SK-N-DZ (cell line): ENCODE measurements at places on chromosomes 11 and 22.

GRCh38 chr22:49725516-49725915 lies 102.2 kb downstream of the BRD1 start:
- no peak for DNase-seq

DNA sequence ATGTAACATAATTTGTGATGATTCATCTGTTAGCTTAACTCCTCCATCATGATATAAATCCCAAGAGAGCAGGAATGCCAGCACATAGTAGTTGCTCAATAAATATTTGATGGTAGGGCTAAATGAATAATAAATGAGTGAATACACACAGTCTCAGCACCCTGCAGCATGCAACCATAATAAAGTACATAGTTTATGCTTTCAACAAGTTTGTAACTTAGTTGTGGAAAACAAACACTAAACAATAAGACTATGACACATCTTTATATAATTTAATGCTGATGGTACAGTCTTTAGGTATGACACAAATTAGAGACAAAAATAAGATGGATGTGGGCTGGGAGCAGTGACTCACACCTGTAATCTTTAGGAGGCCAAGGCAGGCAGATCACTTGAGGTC lies 3.8 kb downstream of the ALKBH8 start:
- no peak for DNase-seq

DNA sequence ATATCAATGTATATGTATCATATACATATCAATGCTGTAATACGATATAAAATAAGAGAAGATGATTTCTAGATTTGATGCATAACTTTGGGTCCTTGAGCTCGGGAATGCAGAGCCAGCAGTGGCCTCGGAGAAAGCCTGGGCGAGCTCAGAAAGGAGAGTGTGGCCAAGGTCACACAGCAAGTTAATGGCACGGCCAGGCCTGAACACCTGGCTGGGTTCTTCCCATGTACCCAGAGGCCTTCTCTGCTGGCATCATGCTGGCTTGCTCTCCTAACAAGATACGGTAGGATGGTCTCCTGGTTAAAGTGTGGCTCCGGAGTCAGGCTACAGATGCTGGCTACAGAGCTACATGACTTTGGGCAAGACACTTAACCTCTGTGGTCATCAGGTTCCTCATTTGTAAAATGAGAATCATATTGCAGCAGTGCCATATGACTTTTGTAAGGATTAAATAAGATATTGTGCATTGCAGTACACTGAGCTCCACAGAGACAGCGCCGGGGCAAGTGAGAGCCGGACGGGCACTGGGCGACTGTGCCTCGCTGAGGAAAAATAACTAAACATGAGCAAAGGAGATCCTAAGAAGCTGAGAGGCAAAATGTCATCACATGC lies 29.9 kb downstream of the TPST2 start:
- DNase-seq, result no peak

DNA sequence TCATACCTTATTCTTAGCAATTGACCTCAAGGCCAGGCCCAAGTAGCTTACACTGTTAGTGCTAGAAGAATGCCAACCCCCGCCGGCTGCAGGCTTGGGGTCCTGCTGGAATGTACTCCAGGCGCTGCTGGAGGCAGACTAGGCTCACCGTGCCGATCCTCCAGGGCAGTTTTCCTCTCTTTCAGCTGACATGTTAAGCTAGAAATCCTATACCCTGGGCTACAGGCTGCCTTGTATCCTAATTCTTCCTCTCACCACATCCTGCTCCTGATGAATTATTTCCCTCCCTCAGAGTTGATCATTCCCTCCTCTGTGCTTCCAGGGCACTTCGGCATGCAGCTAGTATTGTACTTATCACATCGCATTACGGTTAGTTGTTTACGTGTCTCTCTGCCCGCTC lies 3.4 kb downstream of the SPTBN2 start:
- no peak for DNase-seq

DNA sequence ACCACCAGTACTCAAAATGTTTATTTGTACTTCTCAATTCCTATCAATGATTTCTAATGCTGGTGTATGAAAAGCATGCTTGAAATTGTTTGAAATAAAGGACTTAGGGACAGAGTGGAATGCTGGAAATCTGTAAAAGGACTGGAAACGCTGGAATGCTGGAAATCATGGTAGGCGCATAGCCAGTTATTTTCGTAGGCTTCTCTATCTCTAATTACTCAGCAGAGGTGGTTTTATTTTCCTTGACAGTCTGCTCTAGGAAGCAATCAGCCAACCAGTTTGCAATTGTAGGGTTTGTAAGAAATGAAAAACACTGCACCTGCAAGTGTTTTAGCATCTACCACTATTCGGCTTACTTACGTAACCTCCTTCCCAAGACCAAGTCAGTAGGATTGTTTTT lies 788 bp downstream of the LIN7C start:
- no peak for DNase-seq

DNA sequence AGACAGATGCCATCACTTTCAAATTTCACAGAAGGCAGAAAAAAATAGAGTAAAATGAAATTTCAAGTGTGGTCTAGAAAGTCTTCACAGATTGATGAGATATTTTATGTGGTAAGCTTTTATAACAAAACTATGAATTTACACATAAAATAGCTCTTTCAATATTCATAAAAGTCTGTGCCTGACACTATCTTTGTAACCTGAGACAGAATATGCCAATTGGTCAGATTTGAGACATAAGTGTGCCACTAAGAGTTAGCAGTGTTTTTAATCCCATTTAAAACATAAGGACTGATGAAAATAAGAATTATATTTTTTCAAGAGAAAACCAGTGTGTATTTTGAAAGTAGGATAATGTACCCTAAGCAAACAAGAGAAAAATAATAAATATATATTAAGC lies 769.5 kb upstream of the LUZP2 start:
- DNase-seq, result no peak

GRCh38 chr11:32830413-32830738 lies 649 bp downstream of the PRRG4 start:
- no peak for DNase-seq

GRCh38 chr11:132590986-132591385 lies 941.3 kb downstream of the OPCML start:
- no peak for DNase-seq

DNA sequence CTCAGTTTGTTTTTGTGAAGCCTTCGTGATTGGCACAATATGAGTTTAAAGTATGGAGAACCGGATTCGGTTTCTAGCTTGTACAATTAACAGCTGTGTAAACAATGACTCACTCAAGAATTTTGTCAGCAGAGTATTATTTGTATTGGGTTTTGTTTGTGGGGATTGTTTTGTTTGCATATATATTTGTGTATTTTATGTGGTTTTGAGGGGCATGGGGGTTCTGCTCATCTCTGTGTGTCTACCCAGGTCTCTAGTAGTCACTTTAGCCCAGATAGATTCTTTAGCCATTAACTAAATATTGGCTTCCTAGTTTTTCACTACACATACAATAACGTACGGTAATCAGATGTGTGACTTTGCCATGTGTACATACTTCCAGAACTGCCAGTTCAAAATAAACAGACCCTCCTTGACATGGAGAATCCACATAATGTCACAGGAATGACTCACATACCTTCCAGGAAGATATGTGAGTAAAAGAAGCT lies 7.5 kb upstream of the MS4A7 start:
- DNase-seq, result no peak

DNA sequence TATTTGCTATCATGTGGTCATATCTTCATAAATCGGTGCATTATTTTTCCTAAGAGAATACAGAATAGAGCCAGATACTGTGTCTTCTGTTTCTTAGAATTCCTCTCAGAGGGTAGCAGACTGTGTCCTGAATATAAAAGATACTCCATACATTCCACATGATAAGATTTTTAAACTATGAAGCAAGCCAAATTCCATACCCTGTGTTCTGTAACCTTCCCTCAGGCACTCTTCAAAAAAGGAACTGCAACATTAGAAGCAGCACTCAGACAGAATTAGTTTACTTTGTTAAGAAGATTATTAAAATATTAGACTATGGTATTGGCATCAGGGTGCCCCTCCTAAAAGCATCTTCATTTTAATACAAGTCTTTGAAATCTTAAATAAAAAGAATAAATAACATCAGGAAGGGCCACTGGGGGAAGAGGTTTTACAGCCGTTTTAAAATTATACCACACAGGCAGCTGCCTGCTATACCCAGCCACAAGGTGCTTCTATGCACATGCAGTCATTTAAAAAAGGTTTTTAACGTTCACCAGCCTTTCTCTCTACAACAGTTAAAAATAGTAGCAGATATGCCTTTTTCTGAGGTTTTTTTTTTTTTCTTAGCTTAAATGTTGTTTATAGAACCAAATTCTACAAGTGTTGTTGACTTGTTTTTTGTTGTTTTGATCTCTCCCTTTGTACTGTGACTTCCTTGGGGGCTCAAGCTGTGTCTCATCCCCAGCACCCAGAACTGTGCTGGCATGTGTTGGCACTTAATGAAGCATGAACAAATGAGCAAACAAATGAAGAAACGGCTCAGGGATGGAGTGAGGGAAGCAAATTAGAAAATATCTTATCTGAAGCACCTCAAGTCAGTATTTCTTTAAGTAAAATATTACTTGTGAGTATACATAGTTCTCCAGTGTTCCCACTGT lies 54.7 kb upstream of the CCDC89 start:
- DNase-seq, result no peak

DNA sequence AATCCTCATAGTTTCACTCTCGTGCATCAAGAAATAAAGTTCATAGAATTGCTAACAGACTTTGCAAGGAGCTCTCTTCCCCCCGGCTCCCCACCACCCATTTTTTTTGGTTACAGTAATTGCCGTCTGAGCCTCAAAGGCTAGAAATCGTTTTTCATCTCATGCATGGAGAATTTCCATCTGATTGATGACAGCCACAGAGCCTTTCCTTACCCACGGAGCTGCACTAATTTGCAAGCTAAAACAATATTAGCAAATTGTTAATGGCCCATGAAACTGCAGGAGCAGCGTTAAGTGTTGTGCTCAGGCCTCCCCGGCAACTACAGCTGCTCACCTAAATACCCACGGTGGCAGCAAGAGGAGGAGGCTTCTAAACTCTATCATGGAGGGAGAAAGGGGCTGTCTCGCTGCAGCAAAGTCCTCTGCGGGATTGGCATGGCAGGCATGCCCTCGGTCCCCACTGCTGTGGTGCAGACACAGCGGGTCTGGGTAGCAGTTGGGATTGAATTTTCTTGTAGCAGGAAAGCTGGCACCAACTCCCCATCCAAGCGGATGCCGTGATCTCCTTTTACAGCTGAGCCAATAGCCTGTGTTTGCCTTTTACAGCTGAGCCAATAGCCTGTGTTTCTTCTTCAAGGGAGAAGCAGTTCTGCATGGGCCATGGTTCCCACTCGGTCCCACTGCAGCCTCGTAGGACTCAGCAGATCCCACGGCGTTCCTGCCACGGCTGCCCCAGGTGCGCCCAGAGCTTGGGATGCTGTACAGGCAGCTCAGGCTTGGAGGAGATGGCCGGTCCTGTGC lies 412.3 kb downstream of the BRD1 start:
- no peak for DNase-seq

- DNase-seq, result no peak
These were observed 57.7 kb downstream of the DGCR2 start for GRCh38 chr22:19064354-19065054.

- DNase-seq, result peak; percentile 8
These were observed 54.6 kb downstream of the KCNA4 start for GRCh38 chr11:29962243-29962642.

DNA sequence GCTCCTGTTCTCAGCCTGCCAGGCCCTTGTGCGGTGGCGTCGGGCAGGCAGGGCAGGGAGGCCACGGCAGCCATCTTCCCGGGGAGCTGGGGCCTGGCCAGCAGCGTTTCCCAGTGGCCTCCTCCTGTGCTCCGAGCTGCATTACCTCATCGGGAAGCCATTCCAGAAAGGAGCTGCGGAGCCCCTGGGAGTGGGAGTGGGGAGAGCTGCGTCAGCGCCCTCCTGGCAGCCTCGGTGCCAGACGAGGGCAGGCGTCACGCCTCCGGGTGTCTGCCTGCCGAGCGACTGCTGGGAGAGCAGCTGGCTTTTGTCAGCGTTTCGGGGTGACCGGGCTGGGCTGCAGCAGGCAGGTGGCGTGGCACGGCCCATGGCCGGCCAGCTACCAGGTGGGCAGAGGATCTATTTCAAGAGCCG lies 30.9 kb upstream of the WNT7B start:
- DNase-seq, result peak; percentile 55

GRCh38 chr11:24805671-24806070 lies 308.8 kb downstream of the LUZP2 start:
- no peak for DNase-seq

DNA sequence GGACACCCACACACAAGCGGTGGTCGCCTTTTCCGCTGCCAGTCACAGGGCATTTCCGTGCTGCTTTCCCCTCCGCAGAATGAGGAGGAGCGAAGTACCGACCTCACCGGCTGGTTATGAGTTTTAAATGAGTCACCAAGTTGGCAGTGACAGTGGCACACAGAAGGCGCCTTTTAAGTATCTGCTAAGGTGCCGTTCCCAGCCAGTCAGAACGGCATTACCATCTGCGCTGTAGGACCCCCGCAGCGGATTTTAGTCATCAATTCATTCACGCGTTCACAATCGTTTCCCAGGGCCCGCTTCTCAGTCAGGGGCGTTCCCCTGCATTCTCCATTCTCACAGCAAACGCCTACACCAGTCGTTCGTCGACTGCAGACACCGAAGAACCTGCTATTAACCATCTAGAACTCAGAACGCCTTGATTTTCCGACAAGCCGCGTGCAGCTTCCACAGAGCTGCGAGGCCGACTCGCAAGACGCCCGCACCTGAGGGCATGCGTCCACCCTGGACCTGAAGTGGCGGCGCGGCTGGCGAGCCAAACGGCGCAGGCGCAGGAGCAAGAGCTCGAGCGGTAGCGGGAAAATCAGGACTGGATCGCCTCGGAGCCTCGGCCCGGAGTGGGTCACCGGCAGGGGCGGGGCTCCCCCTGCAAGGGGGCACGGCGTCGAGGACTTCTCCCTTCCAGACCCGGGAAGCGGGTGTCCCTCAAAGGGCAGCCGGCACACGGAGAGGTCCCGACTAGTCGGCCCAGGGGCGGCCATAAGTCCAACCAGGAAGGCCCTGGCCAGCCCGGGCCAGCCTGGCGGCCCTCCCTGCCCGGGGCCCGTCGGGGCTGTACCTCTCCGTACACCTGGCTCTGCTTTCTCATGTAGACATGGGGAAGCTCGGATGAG lies 642 bp downstream of the CYP2R1 start:
- DNase-seq, result peak; percentile 91

DNA sequence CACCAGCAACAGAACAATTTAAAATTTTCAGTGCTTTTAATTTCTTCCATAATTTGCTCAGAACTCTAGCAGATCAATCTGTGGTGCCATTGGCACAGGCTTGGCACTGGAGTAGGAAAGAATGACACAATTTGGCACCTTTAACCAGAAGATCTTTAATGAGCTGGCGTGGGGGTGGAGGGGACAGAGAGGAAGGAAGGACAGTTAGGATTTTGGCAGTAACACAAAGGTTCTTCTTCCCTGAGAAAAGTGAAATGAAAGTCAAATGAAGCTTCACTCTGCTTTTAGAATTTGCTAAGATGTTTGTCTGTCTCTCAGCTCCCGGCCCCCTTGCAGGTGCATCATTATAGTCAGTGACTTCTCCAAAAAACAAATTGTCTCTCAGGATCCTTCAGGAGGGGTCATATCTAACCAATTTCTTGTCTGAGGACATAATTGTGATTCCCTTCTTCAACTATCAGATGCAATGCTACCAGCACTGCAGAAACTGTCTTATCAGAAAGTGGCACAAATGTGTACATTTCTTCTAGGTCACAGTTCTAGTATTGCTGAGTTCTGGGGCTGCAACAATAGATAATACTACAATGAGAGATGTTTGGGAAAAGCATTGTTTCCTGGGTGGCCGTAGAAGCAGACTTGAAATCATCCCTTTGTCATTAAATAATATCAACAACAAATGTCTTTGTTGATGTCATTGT lies 66.8 kb downstream of the CSTPP1 start:
- no peak for DNase-seq

- no peak for DNase-seq
These were observed 19.8 kb upstream of the PPP2R1B start for GRCh38 chr11:111785886-111786412.

- peak; percentile 69 for DNase-seq
These were observed 816 bp downstream of the PDE3B start for GRCh38 chr11:14644226-14645014.
